ENCODE measurements at places on chromosomes 6 and 20.

DNA sequence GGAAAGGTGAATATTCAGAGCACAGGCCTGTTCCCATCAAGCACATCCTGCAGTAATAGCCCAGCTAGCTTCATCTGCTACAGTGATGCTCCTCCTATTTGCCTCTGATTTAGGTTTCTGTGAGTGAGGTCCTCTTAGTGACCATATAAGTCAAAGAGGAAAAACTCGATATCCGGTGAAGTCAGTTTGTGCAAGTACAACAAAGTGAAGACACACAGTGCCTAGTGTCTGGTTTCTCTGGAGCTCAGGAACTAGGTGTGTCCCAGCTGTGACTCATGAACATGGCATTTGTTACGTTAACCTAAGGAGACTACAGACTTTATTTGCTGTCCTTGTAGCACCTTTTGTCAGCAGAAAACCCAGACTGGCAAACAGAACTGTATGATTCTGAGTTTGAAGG, 33.9 kb downstream of the EDN1 start:
- no peak for DNase-seq

GRCh38 chr6:120410586-120410985, 923.7 kb downstream of the TBC1D32 start:
- no peak for DNase-seq

DNA sequence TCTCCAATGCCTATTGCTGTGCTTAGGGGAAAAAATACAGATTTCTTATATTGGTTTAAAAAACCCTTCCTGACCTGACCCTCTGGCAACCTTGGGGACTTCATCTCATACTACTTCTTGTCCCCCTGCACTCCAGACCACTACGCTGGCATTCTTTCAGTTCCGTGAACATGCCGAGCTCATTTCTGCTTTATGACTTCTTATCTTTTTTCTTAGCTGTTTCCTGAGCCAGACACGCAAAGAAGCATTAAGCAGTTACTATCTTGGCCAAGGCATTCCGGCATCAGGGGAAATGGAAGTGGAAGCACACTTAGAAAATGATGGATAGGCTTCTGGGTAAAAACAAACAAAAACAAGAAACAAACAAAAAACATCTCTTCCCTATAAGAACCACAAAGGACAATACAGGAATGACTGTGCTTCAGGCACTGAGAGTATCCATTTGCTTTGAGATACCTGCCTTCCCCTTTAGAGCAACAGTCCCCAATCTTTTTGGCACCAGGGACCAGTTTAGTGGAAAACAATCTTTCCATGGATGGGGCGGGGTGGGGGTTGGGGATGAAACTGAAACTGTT, 4.4 kb upstream of the CCDC28A start:
- peak; percentile 31 for DNase-seq

- DNase-seq = no peak
Measured at GRCh38 chr20:63619505-63619904, 7.4 kb downstream of the GMEB2 start.

DNA sequence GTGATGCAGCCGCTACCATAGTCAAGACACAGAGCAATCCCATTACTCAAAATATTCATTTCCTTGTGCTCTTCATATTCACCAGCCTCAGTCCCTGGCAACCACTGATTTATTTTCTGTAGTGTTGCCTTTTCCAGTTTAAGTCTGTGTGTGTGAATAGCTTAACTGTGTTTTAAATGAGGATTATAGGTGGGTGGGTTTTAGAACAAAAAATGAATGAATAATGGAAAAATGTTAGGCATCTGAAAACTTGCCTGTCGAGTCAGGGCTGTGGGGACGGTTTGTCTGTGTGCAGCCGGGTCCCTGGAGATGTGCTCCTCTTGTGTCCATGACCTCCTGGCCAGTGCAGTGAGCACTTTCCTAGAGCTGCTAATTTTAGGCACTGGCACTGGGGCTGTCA, 27.1 kb downstream of the BANF2 start:
- no peak for DNase-seq

- DNase-seq = no peak
Measured at GRCh38 chr20:35191419-35192117, 19.7 kb downstream of the PROCR start.

GRCh38 chr20:58023346-58023745, 205.1 kb downstream of the ANKRD60 start:
- no peak for DNase-seq

GRCh38 chr6:9766240-9766915, 648.5 kb downstream of the TFAP2A start:
- no peak for DNase-seq

- DNase-seq = no peak
Measured at GRCh38 chr6:151147118-151147832, 92.5 kb upstream of the AKAP12 start.

DNA sequence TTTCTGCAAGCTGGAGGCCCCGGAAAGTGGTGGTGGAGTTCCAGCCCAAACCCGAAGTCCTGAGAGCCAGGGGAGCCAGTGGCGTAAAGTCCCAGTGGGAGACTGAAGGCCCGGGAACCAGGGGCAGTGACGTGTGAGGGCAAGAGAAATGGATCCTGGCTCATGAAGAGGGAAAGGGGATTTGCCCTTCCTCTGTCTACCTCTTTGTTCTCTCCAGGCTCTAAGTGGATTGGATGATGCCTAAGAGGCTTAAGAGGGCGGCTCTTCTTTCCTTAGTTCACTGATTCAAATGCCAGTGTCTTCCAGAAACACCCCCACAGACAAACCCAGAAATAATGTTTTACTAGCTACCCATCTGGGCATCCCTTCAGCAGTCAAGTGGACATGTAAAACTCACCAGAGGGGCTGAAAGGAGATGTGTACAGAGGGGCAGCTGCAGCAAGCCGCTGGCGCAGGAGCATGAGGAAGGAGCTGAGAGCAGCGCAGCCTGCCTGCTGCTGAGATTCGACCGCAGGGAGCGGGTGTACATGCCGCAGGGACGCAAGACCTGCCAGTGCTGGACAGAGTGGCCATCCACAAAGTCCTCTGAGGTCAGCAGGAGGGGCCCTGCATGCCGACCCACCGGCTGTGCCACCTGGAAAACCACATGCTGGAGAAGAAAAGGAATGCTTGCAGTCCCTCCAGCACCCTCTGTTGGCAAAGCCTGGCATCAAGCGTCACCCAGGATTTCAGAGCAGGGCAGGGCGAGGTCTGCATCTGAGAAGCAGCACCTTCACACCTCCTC, 29.5 kb downstream of the CDYL start:
- DNase-seq = no peak

DNA sequence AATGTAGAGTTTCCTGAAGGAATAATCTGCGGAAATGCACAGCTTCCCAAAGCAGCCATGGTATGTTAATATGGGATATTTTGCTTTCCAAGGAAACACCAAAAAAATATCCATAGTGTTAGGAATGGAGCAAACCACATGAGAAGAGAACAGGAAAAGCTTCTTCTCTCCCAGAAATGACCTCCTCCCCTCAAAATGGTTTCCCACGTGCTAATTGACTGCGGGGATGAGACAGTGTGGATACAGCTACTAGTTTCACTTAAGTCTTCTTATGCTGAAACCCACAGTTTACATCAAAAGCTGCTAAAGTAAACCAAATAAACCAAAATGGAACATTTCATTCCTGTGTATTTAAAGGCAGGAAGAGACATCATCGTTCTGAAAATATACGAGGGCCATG, 69.4 kb downstream of the FYN start:
- DNase-seq = no peak

DNA sequence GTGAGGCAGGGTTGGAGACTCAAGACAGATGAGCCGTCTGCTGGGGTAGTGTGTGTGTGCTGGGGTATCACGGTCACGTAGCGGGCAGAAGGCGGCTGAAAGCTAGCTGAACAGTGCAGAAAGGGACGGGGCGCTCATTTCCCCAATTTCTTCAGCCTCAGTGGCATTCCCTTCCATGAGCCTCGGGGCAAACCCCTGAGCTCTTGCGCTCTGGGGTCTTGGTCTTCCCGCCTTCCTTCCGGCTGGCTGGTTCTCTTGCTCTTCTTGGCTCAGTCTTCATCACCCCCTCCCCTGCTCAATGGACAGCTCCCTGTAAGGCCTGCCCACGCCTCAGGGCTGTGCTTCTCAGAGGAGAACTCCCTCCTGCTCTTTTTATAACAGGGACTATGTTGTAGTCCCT, 15.5 kb upstream of the TMEM181 start:
- DNase-seq = no peak

DNA sequence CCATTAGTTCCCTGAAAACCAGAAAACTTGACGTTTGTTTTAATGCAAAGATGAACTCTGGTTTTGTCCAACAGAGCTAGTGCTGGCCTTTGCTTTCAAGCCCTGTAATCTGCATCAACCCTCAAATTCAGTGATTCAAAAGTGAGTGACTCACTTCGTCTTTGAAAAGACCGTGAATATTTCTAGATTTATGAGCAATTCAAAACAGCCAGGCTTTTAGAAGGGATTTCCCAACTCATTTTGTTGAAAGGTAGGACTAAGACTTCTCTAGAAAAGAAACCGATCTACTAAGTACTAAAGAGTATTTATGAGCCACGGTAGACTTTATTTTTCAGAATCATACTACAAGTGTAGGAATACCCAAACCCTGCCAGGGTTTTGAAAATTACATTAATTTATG, 121.5 kb downstream of the UST start:
- DNase-seq = no peak

DNA sequence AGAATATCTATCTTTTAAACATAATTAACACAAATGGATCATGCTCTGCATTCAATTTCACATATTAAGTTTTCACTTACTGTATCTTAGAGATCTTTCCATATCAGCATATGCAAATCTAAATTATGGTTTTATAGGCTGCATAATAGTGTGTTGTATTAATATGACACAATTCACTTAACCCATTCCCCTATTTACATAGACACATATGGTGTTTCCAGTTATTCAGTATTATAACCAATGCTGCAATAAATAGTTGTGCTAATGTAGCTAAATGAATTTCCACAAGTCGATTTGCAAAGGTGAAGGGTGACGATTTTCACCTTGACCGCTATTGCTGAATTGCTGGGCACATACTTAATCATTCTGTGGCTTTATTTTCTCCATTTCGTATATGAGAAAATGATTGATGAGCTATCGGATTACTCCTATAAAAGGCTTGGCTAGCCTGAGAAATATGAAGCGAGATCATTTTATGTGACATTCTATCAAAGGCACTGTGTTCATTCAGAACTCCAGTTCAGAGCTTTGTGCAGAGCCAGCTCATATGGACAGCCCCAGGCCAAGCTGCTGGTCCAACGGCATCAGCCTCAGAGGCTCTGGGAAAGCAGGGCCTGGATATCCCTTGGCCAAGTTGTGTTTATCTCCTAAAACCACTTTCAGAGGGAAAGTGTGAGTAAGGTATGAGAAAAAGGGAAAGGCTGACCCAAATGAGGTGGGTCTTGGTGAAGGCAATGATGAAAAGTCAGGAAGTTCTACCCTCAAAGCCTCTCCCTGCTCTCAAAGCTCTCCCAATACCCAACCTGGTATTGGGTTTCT, 50.8 kb downstream of the GFOD1 start:
- no peak for DNase-seq

DNA sequence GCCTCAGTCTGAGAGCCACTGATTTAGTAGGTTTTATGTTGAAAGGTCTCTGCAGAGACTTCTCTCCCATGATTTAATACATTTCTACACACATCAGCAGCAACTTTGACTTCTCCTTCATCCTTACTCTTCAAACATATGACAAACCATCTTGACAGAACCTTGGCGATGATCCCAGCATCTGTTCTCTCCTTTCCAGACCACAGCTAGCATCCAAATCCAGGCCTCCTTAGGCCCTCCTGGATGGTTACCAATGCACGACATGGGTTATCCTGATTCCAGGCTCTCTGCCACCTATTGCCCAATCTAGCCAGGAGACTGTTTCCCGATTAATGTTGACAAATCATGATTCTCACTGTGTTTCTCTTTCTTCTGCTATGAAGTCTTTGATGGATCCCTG, 16.8 kb downstream of the LAMA4 start:
- no peak for DNase-seq

- no peak for DNase-seq
Measured at GRCh38 chr6:108582618-108583017, 21.9 kb downstream of the FOXO3 start.

DNA sequence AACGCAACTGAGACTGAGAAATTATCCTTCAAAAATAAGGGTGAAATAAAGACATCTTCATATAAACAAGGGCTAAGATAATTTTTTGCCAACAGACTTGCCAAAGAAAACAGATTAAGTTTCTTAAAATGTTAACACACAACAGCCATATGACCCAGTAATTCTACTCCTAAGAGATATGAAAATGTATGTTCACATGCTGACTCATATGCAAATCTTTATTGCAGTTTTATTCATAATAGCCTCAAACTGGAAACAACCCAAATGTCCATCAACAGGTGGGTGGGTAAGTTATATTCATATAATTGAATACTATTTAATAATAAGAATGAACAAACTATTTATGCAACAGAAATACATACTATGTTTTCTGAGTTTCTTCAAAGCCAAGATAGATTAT, 140.1 kb downstream of the REV3L start:
- DNase-seq = no peak

DNA sequence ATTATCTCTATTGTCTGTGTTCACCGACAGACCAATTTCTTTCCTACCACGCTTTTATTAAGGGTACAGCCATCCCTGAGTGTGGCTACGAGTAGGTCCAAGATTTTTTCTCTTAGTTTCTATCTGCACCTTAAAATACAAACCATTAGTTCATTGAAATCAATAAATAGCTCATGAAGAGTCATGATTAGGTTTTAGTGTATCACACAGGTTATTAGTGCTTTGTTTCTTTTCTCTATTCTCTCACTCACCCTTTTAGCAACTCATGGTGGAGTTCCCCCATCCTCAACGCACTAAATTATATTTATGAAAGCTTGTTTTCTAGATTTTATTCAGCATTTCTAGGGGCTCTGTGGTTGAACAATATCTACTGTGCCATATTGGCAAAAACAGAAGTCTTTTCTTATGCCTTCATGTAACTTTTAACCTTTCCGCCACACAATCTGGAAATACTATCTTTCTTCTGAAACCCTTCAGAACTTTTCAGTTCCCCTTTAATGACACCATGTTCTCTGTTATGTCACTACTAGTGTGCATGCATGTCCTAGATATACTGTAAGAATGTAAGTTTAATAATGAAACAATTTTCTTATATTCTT, 128.2 kb upstream of the LAMA2 start:
- no peak for DNase-seq

DNA sequence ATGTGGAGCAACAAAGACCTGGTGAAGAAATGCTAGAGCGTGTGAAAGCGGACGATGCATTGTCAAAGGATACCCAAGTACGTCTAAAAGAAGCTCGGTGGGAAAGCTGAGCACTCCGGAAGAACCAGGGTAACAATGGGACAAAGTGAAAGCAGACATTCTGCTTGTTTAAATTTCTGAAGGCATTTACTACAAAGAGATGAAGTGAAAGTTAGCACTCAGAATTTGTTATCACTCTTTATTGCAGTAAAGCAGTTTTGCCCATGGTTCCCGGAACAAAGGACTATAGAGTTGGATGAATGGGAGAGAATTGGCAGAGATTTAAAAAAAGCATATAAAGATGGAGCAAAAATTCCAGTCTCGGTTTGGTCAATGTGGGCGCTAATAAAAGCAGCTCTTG, 12.8 kb upstream of the IRAK1BP1 start:
- DNase-seq = no peak
